Left lung (tissue), 14 donors: ENCODE measurements at places on chromosomes 13 and 19. TPM values are rescaled to one million over a fixed set of nuclear protein-coding genes. Genes with fewer than 3 reads are reported as not detected.

The ZNF28 gene
- 24.4 TPM for total RNA-seq

GRCh38 chr13:35965226-35965927, 165.8 kb downstream of the DCLK1 start:
- no peak overlapping the region for H3K27ac ChIP-seq
- no peaks in the 10 kb centered on the region for H3K36me3 ChIP-seq
- no peak for DNase-seq
- no peak overlapping the region for H3K4me3 ChIP-seq

The ZNF709 gene
- 2.0 TPM for total RNA-seq

GRCh38 chr19:16335226-16335625, 10.6 kb downstream of the KLF2 start:
- H3K4me3 ChIP-seq, result no peak overlapping the region
- H3K4me1 ChIP-seq, result peaks cover 59% of the 10 kb centered on the region
- H3K27me3 ChIP-seq, result no peaks in the 10 kb centered on the region
- peak overlapping the region; percentile 73 for H3K27ac ChIP-seq
- no peaks in the 10 kb centered on the region for H3K36me3 ChIP-seq

DNA sequence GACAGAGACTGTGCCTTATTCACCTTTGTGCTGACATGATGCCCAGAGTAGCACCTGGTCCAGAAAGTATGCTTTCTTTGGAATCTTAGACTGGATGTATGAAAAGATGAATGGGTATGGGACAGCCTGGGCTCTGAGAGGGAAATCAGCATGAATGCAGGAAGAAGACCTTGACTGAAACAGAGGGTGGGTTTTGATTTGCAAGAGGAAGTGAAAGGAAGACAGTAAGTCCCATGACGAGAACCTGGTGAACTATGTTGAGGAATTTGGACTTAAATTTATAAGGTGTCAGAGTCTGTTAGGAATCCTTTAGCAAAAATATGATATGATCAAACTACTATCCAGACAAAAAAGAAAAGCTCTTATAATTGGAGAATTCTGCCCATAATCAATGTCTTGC, 301.9 kb downstream of the SPRY2 start:
- H3K27ac ChIP-seq, result no peak overlapping the region
- peaks cover 23% of the 10 kb centered on the region for H3K4me1 ChIP-seq
- no peak overlapping the region for H3K4me3 ChIP-seq
- no peaks in the 10 kb centered on the region for H3K36me3 ChIP-seq
- DNase-seq, result no peak

GRCh38 chr13:43874504-43875092, 4.9 kb downstream of the CCDC122 start:
- H3K36me3 ChIP-seq, result no peaks in the 10 kb centered on the region
- H3K27me3 ChIP-seq, result no peaks in the 10 kb centered on the region
- H3K4me1 ChIP-seq, result peaks cover 23% of the 10 kb centered on the region
- no peak overlapping the region for H3K4me3 ChIP-seq
- H3K27ac ChIP-seq, result no peak overlapping the region

DNA sequence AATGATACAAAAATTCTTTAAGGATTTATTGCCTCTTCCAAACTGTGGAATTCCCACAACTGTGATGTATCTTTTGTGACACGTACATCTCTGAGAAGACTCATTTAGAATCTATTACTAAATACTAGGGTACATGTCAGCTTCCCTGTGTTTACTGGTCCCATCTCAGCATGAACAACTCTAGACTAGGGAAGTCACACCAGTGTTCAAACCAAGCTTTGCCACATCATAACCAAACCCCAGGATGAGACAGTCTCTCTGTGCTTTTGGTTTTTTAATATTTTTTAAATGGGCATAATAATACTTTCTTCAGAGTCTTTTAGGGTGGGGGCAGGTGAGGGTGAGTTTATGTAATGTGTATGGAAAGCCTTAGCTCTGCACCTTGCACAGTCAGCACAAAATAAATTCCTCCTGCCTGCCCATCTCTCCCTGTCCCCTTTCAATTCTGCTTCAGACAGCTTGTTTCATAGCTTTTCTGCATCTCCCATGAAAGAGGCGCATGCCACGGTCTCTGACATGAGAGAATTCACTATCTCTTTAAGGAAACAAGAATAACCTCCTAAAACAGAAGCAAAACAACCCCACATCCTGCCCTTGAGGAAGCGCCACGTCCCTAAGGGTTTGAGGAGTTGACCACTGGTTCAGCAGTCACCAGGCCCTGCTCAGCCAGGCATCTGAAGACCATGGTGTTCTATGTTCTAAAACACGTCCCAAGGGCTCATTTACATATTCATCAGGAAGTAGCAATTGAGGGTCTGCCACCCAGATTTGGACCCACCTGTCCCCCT, 174.5 kb downstream of the USP12 start:
- DNase-seq, result no peak
- H3K27ac ChIP-seq, result no peak overlapping the region
- no peaks in the 10 kb centered on the region for H3K27me3 ChIP-seq
- H3K4me3 ChIP-seq, result no peak overlapping the region
- H3K4me1 ChIP-seq, result no peaks in the 10 kb centered on the region
- H3K36me3 ChIP-seq, result no peaks in the 10 kb centered on the region

DNA sequence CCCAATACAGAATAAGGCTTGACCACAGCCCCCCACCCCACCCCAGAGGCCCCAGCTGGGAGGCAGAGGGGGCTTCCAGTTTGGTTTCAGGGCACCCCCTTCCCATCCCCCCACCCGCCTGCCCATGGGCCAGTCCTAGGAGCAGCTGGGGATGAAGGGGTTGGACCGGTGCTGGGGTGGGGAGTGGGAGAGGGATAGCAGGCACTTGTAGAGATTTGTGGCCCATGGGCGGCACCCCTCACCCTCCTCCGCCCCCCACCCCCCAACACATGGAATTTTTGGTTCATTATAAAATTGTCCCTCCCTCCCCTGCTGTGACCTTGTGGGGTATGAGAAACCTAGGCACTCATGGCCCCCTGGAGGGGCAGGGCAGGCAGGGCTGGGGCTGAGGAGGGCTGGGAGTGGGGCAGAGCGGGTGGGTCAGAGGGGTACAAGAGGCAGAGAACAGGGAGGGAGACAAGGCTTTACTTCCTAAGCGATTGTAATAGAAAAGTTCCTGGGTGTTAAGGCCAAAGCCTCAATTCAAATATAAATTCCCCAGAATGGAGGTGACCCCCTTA, 5.3 kb upstream of the GSK3A start:
- peak overlapping the region; percentile 16 for H3K27ac ChIP-seq
- H3K4me1 ChIP-seq, result peaks cover 32% of the 10 kb centered on the region
- no peak for DNase-seq

- H3K27ac ChIP-seq, result peak overlapping the region; percentile 88
- DNase-seq, result no peak
- H3K27me3 ChIP-seq, result no peaks in the 10 kb centered on the region
- H3K4me1 ChIP-seq, result peaks cover 17% of the 10 kb centered on the region
- no peaks in the 10 kb centered on the region for H3K36me3 ChIP-seq
These were observed 749 bp downstream of the GATAD2A start for GRCh38 chr19:19405971-19406877.

DNA sequence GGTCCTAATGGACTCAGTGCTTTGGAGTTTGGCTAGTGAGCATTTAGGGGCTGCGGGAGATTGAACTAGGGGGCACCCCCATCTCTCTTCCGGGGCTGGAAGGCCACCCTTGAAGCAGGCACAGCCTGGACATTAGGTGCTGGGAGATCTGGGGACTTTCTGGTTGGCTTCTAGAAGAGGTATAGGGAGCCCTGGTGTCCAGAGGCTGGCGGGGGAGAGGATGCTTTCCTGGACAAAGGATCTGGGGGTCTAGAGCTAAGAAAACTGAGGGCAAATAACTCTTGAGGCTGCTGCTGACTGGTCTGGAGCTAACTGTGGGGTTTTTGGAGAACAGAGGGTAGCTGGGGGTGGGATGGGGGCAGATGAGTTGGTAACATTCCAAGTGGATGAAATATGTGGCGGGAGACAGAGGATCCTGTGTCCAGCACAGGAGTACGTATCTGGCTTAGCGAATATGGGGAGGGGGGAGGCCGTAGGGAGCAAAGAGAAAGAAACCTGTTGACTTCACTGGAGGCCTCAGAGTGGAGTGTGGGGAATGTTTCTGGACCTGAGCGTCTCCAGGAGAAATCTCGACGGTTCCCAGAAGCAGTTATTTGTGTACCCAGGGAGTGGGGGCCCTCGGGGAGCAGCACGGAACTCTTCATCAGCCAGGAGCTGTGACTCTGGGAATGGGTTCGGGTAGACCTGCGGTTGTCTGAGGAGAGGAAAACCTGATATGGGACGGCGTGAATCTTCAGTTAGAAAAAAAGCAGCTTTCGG, 1.4 kb downstream of the HNRNPUL1 start:
- peaks cover 38% of the 10 kb centered on the region for H3K4me1 ChIP-seq
- H3K27me3 ChIP-seq, result no peaks in the 10 kb centered on the region
- peak overlapping the region; percentile 95 for H3K27ac ChIP-seq
- H3K36me3 ChIP-seq, result peaks cover 33% of the 10 kb centered on the region

The CUL4A gene
- total RNA-seq, result 48.0 TPM

GRCh38 chr13:80048030-80048429, 292.9 kb downstream of the SPRY2 start:
- no peaks in the 10 kb centered on the region for H3K27me3 ChIP-seq
- no peak overlapping the region for H3K4me3 ChIP-seq
- no peaks in the 10 kb centered on the region for H3K36me3 ChIP-seq
- no peak overlapping the region for H3K27ac ChIP-seq
- no peak for DNase-seq

The MYO1F gene
- 42.6 TPM for total RNA-seq

The ZNF563 gene
- 4.0 TPM for total RNA-seq

- no peaks in the 10 kb centered on the region for H3K36me3 ChIP-seq
- H3K27me3 ChIP-seq, result no peaks in the 10 kb centered on the region
- no peak for DNase-seq
- no peaks in the 10 kb centered on the region for H3K4me1 ChIP-seq
- H3K27ac ChIP-seq, result no peak overlapping the region
- no peak overlapping the region for H3K4me3 ChIP-seq
These were observed 2447.7 kb downstream of the PCDH9 start for GRCh38 chr13:64782466-64782865.

The TEX26 gene
- not detected for total RNA-seq

The CALR3 gene
- total RNA-seq, result not detected

- H3K36me3 ChIP-seq, result no peaks in the 10 kb centered on the region
- no peak for DNase-seq
- H3K4me3 ChIP-seq, result no peak overlapping the region
- H3K4me1 ChIP-seq, result no peaks in the 10 kb centered on the region
- H3K27me3 ChIP-seq, result peaks cover 3% of the 10 kb centered on the region
- no peak overlapping the region for H3K27ac ChIP-seq
These were observed 10.0 kb upstream of the OXGR1 start for GRCh38 chr13:97004096-97004876.

DNA sequence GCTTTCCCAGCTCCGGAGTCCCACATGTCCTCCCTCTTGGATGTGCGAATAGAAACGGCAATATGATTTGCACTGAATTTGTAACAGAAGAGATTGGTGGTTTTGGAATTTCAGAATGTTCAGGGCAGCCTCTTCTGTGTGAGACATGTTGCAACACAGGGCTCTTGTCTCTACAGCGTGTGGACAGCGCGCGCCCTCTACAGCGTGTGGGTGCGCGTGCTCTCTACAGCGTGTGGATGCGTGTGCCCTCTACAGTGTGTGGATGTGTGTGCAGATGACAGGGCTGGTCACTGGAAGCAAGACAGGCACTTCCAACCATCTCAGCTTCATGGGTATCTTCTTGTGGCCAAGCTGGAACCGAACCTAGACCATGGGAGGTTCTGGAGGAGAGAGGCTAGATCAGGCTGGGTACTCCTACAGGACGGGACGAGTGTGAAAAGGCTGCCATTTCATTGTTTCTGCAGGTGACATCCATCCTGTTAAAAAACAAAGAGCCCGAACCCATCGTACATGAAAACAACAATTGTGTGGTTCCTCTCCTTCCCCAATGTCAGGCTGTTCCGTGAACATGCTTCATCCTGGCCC, 78.4 kb downstream of the TEX29 start:
- no peak overlapping the region for H3K4me3 ChIP-seq
- no peaks in the 10 kb centered on the region for H3K36me3 ChIP-seq
- no peak for DNase-seq
- no peak overlapping the region for H3K27ac ChIP-seq
- peaks cover 11% of the 10 kb centered on the region for H3K27me3 ChIP-seq
- H3K4me1 ChIP-seq, result no peaks in the 10 kb centered on the region

The PRR20E gene
- not detected for total RNA-seq

The LILRA1 gene
- 13.5 TPM for total RNA-seq

DNA sequence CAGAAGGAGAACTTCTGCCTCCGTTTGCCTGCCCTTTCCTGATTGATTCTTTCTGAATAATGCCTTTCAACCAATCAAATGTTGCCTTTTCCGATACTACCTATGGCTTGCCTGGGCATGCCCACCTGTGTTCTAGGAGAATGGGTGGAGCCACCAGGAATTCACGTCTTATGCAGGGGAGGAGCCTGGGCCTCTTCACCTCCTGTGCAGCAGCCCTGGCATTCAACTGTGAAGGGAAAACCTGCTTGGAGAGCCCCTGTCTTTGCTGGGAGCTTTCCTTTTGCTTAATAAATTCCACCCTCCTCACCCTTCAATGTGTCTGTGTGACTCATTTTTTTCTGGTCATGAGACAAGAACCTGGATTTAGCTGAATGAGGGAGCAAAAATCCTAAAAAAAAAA, 730.7 kb downstream of the UQCRFS1 start:
- no peak for DNase-seq
- no peak overlapping the region for H3K4me3 ChIP-seq
- H3K36me3 ChIP-seq, result no peaks in the 10 kb centered on the region
- no peak overlapping the region for H3K27ac ChIP-seq
- peaks cover 12% of the 10 kb centered on the region for H3K4me1 ChIP-seq
- no peaks in the 10 kb centered on the region for H3K27me3 ChIP-seq

GRCh38 chr13:39148513-39148961, 110.3 kb downstream of the NHLRC3 start:
- DNase-seq, result no peak

GRCh38 chr19:49771674-49772139, 4.9 kb downstream of the AP2A1 start:
- no peak for DNase-seq
- no peak overlapping the region for H3K27ac ChIP-seq
- H3K4me3 ChIP-seq, result no peak overlapping the region
- no peaks in the 10 kb centered on the region for H3K27me3 ChIP-seq

The PPM1N gene
- 0.47 TPM for total RNA-seq

The CD209 gene
- total RNA-seq, result 9.2 TPM

DNA sequence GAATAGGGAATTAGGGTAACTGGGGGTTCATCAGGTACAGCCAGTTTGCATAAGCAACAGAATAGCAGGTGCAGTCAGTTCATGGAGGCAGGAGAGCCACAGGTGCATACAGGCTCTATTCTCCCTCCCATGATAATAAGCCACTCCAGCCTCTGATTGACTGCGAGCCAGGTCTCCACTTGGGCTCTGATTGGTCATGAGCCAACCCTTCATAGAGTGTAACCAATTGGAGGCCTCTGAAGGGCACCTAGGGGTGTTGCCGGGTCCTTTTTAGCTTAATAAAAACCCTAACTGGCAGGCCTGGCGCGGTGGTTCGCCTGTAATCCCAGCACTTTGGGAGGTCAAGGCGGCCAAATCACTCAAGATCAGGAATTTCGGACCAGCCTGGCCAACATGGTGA, 8.7 kb upstream of the CKM start:
- no peaks in the 10 kb centered on the region for H3K4me1 ChIP-seq
- no peaks in the 10 kb centered on the region for H3K36me3 ChIP-seq
- no peaks in the 10 kb centered on the region for H3K27me3 ChIP-seq
- H3K4me3 ChIP-seq, result no peak overlapping the region
- H3K27ac ChIP-seq, result no peak overlapping the region
- no peak for DNase-seq

The ADGRE2 gene
- total RNA-seq, result 4.7 TPM
